CD4-positive, alpha-beta T cell (primary cell): ENCODE measurements at places on chromosomes 2 and 18.
A peak's percentile ranks its signal among the peaks of the same experiment; 100 is the strongest.

DNA sequence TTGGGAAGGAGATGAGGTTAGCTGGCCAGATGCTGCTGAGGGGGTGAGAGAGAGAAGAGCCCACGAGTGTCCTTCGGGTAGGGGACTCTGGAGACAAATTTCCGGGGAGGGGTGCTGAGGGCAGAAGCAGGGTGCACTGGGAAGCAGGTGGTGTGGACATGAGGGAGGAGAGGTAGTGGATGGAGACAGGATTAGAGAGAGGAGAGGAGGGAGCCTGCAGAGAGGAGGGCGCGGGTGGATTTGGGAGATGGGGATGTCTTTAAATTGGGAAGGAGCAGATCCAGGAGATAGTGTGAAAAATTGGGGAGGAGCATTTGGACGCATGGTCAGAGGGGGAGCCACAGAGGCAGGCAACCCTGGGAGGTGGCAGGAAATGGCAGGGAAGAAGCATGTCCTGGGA is 154.7 kb downstream of the DYSF start:
- no peaks in the 10 kb centered on the region for H3K36me3 ChIP-seq
- peaks cover 8% of the 10 kb centered on the region for H3K27me3 ChIP-seq

DNA sequence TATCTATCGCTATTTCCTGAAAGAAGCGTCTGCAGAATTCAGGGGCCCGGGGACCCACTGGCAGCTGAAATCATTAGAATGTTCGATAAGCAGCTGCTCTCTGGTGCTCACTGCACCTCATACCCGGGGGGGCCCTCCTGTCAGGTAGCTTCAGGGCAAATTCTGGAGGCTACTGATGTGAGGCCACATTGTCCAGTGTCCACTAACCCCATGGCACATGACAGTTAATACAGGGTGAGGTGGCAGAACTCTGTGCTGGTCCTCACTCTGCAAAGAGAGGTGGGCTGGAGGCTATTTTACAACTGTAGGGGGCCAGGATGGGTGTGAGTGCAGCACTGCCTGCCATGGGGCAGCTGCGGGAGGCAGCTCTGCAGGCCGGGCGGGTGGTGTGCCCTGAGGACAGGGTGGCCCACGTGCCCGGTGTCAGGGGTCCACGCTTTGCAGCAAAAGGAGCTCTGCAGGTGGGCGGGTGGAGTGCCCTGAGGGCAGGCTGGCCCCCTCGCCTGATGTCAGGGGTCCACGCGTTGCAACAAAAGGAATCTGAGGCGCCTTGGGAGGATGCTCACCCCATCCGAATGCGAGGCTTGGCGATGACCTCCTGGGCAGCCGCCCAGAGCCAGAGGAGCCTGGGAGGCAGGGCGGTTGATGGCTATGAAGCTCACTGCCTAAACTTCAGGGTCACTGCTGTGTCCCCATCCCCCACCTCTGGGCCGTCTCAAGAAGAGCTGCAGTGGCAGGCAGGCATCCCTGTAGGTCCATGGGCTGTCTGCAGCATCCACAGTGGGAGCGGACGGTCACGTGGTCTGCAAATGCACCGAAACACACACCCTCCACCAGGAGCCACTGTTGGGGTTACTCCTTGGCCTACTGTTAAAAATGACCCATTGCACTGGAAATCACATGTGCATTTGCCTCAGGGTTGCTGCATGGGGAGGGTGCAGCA is 207.0 kb upstream of the SALL3 start:
- no peak overlapping the region for H3K27ac ChIP-seq
- no peak overlapping the region for H3K4me3 ChIP-seq
- H3K27me3 ChIP-seq: no peaks in the 10 kb centered on the region
- H3K36me3 ChIP-seq: no peaks in the 10 kb centered on the region
- DNase-seq: no peak

DNA sequence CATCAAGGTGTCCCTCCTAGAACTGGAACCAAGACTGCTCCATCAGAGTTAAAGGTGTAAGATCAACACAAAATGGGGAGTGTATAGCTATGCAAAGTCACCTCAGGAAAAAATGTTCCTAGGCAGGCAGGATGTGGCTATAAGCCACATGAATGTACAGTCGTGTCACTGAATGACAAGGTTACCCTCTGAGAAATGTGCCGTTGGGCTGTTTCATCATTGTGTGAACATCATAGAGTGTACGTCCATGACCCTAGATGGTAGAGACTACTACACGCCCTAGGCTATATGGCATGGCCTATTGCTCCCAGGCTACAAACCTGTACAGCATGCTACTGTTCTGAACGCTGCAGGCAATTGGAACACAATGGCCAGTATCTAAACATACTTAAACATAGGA is 24.5 kb downstream of the TYMS start:
- DNase-seq: peak; percentile 21
- H3K27me3 ChIP-seq: no peaks in the 10 kb centered on the region
- H3K4me3 ChIP-seq: no peak overlapping the region
- peaks cover 50% of the 10 kb centered on the region for H3K36me3 ChIP-seq
- H3K27ac ChIP-seq: no peak overlapping the region

DNA sequence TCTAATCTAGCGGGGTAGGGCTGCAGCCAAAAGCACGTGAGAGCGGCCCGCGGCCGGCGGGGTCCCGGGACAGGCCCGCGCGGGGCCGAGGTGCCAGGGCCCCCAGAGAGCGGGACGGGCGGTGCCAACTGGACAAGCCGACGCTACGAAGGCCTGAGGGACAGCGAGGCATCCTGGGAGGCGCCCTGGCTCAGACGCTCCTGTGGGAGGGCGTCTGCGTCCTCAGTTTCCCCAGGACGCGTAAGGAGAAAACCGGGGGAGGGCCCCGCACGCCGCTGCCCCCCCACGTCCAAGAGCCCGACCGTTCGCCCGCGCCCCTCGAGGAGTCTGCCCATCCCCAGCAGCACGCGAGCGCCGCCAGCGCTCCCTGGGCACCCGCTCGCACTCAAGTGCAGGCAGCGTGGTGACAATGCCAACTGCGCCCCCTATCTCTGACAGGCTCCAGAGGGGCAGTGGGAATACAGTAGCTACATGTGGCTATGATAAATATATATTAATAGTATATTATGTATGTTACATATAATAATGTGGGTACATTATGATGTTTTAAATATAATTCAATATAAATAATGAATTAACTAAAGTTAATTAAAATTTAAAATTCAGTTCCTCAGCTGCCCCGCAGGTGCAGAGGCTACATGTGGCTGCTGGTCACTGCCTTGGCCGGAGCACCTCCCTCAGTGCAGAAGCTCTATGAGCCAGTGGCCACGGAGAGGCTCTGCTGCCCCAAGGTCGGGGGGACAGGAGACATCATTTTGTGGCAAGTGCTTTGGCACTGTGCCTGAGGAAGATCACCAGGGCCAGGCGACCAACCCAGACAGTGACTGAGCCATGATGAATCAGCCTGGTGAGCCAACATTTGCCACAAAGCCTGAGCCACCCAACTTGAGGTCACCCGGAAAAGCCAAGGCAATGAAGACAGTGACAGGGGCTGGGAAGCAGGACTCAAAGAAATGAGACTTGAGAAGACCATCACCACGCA is 5.5 kb upstream of the SFT2D3 start:
- no peak overlapping the region for H3K4me3 ChIP-seq
- H3K27me3 ChIP-seq: no peaks in the 10 kb centered on the region
- DNase-seq: peak; percentile 63
- H3K36me3 ChIP-seq: no peaks in the 10 kb centered on the region
- no peak overlapping the region for H3K27ac ChIP-seq

GRCh38 chr18:48790226-48790863 is 160.4 kb downstream of the SMAD7 start:
- H3K4me3 ChIP-seq: no peak overlapping the region
- no peak overlapping the region for H3K27ac ChIP-seq
- peaks cover 16% of the 10 kb centered on the region for H3K4me1 ChIP-seq
- H3K27me3 ChIP-seq: no peaks in the 10 kb centered on the region
- no peaks in the 10 kb centered on the region for H3K36me3 ChIP-seq

DNA sequence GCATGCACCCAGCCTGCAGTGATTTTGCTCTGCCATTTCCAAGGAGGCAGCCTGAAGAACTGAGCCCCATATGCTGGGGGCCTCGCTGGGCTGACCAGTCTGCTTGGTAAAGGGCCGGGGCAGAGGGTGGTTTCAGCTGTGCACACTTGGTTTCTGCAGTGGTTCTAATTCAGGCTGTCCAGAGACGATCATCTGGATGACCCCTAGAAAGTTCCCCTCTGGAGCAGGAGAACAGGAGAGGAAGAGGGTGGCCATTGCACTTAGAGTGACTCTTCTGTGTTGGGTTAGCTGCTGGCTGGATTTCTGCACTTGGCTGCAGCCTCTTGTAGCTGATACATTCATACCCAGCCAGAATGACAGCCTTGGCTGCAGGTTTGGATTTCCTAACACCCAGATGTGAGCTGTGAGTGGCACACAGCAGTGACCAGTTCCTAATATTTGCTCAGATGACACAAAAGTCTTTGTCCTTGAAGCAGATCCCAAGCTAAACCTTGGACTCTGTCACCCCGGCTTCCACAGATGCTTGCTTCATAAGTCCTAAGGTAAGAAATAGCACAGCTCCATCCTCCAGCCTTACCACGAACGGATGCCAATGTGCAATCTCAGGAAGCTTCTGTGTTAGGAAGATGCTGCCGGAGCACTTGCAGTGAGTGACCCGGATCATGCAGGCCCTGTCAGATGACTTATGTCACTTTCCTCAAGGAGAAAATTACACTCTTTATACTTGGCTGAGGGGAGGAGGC is 105.6 kb downstream of the HNRNPLL start:
- H3K4me1 ChIP-seq: no peaks in the 10 kb centered on the region
- H3K36me3 ChIP-seq: no peaks in the 10 kb centered on the region
- no peak for DNase-seq
- no peaks in the 10 kb centered on the region for H3K27me3 ChIP-seq
- no peak overlapping the region for H3K27ac ChIP-seq

DNA sequence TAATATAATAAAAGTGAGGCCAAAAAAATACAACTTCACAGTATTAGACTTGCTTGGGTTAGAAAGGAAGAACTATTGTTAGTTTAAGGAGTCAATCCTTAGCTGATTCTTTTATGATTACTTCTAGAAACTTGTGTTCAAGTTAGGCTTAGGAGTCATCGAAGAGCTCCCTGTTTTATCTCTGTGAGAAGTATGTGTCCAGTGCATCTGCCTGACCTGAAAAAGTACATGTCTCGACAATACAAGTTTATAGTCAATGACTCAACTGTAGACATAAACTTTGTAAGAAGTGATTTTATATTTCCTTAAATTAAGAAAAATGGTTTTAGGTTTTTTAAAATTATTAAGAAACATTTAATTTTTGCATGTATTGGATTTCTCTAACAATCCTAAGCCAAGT is 571.2 kb downstream of the ZEB2 start:
- no peak overlapping the region for H3K27ac ChIP-seq
- no peak overlapping the region for H3K4me3 ChIP-seq
- no peaks in the 10 kb centered on the region for H3K4me1 ChIP-seq
- no peak for DNase-seq

DNA sequence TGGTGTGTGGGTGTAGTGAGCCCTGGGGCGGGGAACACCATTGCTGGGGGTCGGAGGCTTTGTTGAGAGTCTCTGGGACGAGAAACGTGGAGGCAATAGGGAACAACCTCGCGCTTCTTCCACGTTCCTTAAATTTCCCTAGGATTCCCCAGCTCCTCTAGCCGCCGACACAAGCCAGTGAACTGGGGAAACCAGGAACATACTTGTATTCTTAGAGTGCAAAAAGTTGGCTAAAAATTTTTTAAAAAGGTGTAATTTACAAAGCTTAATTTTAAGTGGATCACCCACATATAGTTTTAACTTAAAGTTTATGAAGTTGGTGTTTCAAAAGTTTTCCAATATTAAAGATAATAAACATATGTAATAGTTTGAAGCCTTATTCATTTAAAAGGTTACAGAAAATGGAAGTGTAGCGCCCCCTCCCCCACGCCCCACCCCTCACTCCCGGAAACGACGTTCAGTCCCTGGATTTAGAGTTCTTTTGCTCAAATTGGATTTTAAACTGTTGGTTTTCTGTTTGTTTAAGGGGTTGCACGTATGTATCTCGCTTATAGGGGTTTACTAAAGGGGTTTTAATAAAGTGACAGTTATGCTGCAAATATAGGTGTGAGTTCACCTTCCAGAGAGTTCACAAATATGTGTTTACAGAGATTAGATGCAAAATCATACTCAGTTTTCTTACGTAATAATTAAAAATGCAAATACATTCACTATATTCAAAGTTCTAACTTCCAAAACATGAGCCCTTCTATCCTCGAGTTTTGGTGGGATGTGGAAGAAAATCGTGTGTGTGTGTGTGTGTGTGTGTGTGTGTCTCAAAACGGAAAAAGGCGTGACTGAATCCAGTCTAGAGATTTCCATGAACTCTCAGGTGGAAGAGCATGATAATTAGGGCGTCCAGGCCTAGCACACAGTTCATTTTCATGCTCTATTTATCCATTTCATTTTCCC is 872 bp downstream of the DSG2 start:
- H3K27ac ChIP-seq: no peak overlapping the region
- peaks cover 8% of the 10 kb centered on the region for H3K4me1 ChIP-seq
- no peaks in the 10 kb centered on the region for H3K36me3 ChIP-seq
- DNase-seq: no peak
- H3K27me3 ChIP-seq: peaks cover 28% of the 10 kb centered on the region
- H3K4me3 ChIP-seq: peak overlapping the region; percentile 46

DNA sequence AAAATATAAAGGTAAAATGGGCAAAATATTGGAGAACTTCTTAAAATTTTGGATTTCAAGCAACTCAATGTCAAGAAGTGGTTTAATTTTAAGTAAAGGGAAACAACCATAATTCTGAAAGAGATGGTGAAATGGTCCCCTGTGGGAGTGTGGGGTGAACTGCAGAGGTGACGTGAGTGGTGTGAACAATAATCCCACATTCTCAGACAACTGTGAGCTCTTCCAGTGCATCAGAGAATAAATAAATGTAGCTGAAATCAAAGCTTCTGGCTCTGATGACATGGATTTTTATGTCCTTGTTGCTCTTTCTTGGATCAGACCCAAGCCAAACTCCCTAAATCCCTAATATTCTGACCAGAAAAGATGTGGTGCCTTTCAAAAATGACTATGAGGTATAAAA is 672.7 kb downstream of the ZEB2 start:
- no peaks in the 10 kb centered on the region for H3K36me3 ChIP-seq
- no peak for DNase-seq
- peaks cover 4% of the 10 kb centered on the region for H3K27me3 ChIP-seq
- H3K4me1 ChIP-seq: no peaks in the 10 kb centered on the region
- no peak overlapping the region for H3K27ac ChIP-seq

GRCh38 chr2:27194538-27195354 is 17.1 kb upstream of the ATRAID start:
- no peak for DNase-seq
- no peaks in the 10 kb centered on the region for H3K36me3 ChIP-seq
- H3K27ac ChIP-seq: no peak overlapping the region
- H3K4me3 ChIP-seq: no peak overlapping the region
- H3K27me3 ChIP-seq: no peaks in the 10 kb centered on the region

DNA sequence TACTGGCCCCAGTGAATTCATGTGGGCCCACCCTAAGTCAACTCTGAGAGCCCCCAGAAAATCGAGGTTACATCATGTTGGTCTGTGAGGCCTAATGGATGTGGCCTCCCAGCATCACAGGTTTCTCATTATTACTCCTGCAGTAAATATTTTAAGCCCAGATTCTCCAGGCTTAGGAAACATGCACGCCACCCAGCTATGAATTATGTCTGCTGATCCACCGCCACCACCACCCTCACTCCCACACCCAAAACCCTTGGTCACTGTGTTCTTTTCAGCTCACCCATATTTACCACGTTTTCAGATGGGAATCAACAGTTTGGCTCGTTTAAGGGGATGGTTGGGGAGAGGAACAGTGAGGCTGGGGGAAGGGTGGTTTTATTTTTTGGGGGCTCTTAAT is 128.6 kb downstream of the NCK2 start:
- peaks cover 47% of the 10 kb centered on the region for H3K36me3 ChIP-seq
- H3K27me3 ChIP-seq: no peaks in the 10 kb centered on the region
- DNase-seq: no peak
- H3K4me3 ChIP-seq: no peak overlapping the region
- H3K4me1 ChIP-seq: peaks cover 92% of the 10 kb centered on the region
- peak overlapping the region; percentile 43 for H3K27ac ChIP-seq
